ENCODE measurements at places on chromosomes 6 and 20. TPM values are rescaled to one million over a fixed set of nuclear protein-coding genes. Genes with fewer than 3 reads are reported as not detected.

CDSN gene
- total RNA-seq, result not detected

SUMO4 gene
- not detected for total RNA-seq

SRSF12 gene
- 6.2 TPM for total RNA-seq

CLPSL1 gene
- total RNA-seq, result not detected

SLC13A3 gene
- total RNA-seq, result 1.6 TPM

HIVEP2 gene
- 8.9 TPM for total RNA-seq

RBM24 gene
- 5.4 TPM for total RNA-seq

OSBPL2 gene
- 20.6 TPM for total RNA-seq

SIGLEC1 gene
- total RNA-seq, result not detected

RGS17 gene
- total RNA-seq, result 8.0 TPM

EFCAB8 gene
- total RNA-seq, result not detected

CLIC5 gene
- 0.58 TPM for total RNA-seq

EEF1A2 gene
- 20.0 TPM for total RNA-seq

HNF4A gene
- not detected for total RNA-seq

SPEF1 gene
- total RNA-seq, result 0.92 TPM

CASS4 gene
- 0.14 TPM for total RNA-seq

TP53TG5 gene
- not detected for total RNA-seq

CLDN20 gene
- not detected for total RNA-seq

STMND1 gene
- 0.14 TPM for total RNA-seq

BIRC7 gene
- total RNA-seq, result 10.6 TPM

TRAPPC3L gene
- total RNA-seq, result not detected

CRISP1 gene
- total RNA-seq, result not detected

ZC2HC1B gene
- total RNA-seq, result not detected

TRIM15 gene
- not detected for total RNA-seq

PRSS35 gene
- 0.06 TPM for total RNA-seq

DEFB112 gene
- not detected for total RNA-seq

SMIM26 gene
- total RNA-seq, result 142 TPM

PLN gene
- not detected for total RNA-seq

SMPDL3A gene
- 3.5 TPM for total RNA-seq

SLC2A4RG gene
- 91.9 TPM for total RNA-seq

KAT14 gene
- total RNA-seq, result 10.6 TPM
